ENCODE measurements at places on chromosomes 5 and 9.

GRCh38 chr5:93382188-93382825 is 198.7 kb downstream of the NR2F1-AS1 start:
- no peaks in the 10 kb centered on the region for H3K27me3 ChIP-seq
- no peak overlapping the region for H3K4me3 ChIP-seq
- DNase-seq, result no peak
- no peaks in the 10 kb centered on the region for H3K4me1 ChIP-seq
- no peaks in the 10 kb centered on the region for H3K36me3 ChIP-seq

DNA sequence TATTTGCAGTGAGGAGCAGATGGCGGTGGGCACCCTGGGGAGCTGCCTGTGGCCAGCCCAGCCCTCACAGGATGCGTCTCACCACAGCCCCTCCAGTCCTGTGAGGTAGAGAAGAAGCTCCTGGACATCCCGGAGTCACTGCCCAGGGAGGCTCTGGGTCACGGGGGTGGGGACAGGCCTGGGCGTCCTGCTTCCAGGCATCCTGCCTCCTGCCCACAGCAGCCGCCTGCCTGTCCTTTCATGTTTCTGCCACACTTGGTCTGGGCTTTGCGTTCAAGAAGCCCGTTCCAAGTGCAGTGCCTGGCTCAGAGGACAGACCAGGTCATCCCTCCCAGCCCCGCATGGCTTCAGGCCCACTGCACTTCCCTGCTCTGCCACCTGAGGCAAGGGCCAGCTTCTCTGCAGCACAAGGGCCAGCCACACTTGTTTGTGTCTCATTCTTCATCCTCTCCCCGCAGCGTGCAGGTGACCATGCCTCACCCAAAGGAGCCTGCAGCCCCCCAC is 38.2 kb downstream of the ZDHHC11B start:
- H3K27ac ChIP-seq, result no peak overlapping the region
- H3K36me3 ChIP-seq, result no peaks in the 10 kb centered on the region
- no peaks in the 10 kb centered on the region for H3K4me1 ChIP-seq

GRCh38 chr5:59744531-59744992 is 149.0 kb downstream of the PDE4D start:
- no peaks in the 10 kb centered on the region for H3K27me3 ChIP-seq
- no peaks in the 10 kb centered on the region for H3K4me1 ChIP-seq
- H3K27ac ChIP-seq, result no peak overlapping the region
- no peaks in the 10 kb centered on the region for H3K36me3 ChIP-seq
- DNase-seq, result no peak
- no peak overlapping the region for H3K4me3 ChIP-seq

- no peaks in the 10 kb centered on the region for H3K36me3 ChIP-seq
- no peak overlapping the region for H3K27ac ChIP-seq
- H3K4me3 ChIP-seq, result no peak overlapping the region
- no peaks in the 10 kb centered on the region for H3K27me3 ChIP-seq
- H3K4me1 ChIP-seq, result no peaks in the 10 kb centered on the region
- DNase-seq, result no peak
Observed at GRCh38 chr5:6188976-6189375, 189.4 kb downstream of the MED10 start.

GRCh38 chr5:78647351-78647818 is 1.2 kb downstream of the LHFPL2 start:
- peak overlapping the region; percentile 94 for H3K4me3 ChIP-seq
- peak overlapping the region; percentile 80 for H3K27ac ChIP-seq
- DNase-seq, result no peak

- H3K4me1 ChIP-seq, result no peaks in the 10 kb centered on the region
- no peak overlapping the region for H3K27ac ChIP-seq
- no peaks in the 10 kb centered on the region for H3K36me3 ChIP-seq
- H3K27me3 ChIP-seq, result no peaks in the 10 kb centered on the region
- DNase-seq, result no peak
Observed at GRCh38 chr9:114900942-114901802, 29.2 kb downstream of the TNFSF8 start.

DNA sequence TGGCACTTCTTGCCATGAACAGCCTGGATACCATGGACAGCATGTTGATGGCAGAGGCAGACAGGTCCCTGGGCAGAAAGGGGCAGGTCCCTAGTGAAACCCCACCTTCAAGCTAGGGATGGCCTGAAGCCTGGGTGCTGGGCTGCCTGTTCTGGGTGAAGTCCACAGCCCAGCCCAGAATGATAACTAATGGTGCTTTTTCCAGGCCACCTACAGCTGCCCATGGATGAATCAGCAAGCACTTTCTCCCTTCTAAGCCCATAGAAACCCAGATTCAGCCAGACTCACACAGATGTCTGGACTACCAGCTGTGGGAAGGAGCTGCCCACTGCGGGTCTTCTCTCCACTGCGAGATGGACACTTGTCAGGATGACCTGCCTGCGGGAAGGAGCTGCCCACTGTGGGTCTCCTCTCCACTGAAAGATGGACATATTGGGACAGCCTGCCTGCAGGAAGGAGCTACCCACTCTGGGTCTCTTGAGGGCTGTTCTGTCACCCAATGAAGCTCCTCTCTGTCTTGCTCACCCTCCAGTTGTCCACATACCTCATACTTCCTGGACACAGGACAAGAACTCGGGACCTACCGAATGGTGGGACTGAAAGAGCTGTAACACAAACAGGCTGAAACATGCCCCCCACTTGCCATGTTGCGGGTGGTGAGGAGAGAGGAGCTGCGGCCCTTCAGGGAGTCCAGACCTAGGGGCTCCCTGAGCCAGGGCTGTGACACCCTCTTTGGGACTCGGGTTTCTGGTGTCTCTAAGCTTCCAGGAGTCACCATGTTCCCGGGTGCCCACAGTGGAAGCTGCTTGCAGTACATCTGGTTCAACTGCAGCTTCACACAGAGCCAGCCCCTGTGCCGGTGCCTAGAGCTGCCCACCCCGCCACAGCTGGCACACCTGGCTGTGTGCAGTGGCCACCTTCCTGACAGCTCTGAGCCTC is 60.7 kb upstream of the SYNPO start:
- DNase-seq, result no peak
- no peak overlapping the region for H3K27ac ChIP-seq
- no peak overlapping the region for H3K4me3 ChIP-seq
- H3K4me1 ChIP-seq, result no peaks in the 10 kb centered on the region

- H3K4me1 ChIP-seq, result no peaks in the 10 kb centered on the region
- no peak overlapping the region for H3K27ac ChIP-seq
- H3K4me3 ChIP-seq, result no peak overlapping the region
- H3K36me3 ChIP-seq, result no peaks in the 10 kb centered on the region
- no peaks in the 10 kb centered on the region for H3K27me3 ChIP-seq
Observed at GRCh38 chr5:22521521-22521920, 331.6 kb downstream of the CDH12 start.

GRCh38 chr5:131515348-131515747 is 119.7 kb downstream of the RAPGEF6 start:
- H3K4me1 ChIP-seq, result no peaks in the 10 kb centered on the region
- H3K36me3 ChIP-seq, result peaks cover 2% of the 10 kb centered on the region
- H3K4me3 ChIP-seq, result no peak overlapping the region
- no peak for DNase-seq

DNA sequence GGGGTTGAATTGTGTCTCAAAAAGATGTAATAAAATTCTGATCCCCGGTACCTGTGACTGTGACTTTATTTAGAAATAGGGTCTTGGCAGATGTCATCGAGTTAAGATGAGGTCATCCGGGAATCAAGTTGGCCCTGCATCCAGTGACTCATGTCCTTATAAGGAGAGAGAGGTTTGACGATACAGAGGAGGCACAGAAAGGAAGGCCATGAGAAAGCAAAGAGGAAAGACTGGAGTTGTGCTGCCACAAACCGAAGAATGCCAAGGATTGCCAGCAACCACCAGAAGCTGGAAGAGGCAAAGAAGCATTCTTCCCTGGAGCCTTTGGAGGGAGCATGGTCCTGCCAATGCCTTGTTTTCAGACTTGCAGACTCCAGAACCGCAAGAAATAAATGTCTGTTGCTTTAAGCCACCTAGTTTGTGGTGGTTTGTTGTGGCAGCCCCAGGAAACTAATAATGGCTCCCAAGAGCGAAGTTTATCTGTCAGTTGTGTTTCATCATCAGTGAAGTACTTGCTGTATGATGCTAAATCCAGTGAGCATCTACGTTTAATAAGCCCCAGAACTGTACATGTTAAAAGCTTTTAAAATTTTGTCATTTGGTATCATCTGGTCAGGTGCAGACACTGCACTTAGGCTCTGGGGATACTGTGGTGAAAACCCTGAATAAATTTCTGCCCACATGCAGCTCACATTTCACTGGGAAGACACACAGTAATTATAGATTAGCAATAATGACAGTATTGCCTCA is 114.8 kb downstream of the TLE4 start:
- H3K4me3 ChIP-seq, result no peak overlapping the region
- H3K27ac ChIP-seq, result no peak overlapping the region
- H3K4me1 ChIP-seq, result no peaks in the 10 kb centered on the region
- no peak for DNase-seq

DNA sequence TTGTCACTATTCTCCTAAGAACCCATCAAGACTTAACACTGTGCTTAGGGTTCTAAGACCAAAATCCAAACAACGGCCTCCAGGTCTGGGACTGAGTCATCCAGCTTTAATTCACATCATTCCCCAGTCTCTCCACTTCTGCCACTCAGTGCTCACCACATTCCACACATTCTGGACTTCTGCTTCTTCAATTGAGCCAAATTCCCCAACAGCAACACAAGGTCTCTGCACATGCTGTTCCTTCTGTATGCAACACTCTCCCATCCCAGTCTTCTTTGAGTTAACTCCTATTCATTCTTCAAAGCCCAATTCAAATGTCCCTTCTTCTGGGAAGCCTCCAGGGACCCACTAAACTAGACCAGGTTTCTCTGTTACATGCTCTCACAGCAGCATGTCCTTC is 97.8 kb downstream of the GPR21 start:
- no peak overlapping the region for H3K4me3 ChIP-seq
- DNase-seq, result no peak
- no peaks in the 10 kb centered on the region for H3K27me3 ChIP-seq
- no peak overlapping the region for H3K27ac ChIP-seq
- no peaks in the 10 kb centered on the region for H3K4me1 ChIP-seq
- H3K36me3 ChIP-seq, result no peaks in the 10 kb centered on the region

GRCh38 chr5:150409638-150410523 is 2.8 kb downstream of the CD74 start:
- no peak overlapping the region for H3K4me3 ChIP-seq
- H3K36me3 ChIP-seq, result no peaks in the 10 kb centered on the region
- H3K4me1 ChIP-seq, result 0 out of 2 replicates have a peak, but pooled peaks cover 4% of the 10 kb centered on the region

DNA sequence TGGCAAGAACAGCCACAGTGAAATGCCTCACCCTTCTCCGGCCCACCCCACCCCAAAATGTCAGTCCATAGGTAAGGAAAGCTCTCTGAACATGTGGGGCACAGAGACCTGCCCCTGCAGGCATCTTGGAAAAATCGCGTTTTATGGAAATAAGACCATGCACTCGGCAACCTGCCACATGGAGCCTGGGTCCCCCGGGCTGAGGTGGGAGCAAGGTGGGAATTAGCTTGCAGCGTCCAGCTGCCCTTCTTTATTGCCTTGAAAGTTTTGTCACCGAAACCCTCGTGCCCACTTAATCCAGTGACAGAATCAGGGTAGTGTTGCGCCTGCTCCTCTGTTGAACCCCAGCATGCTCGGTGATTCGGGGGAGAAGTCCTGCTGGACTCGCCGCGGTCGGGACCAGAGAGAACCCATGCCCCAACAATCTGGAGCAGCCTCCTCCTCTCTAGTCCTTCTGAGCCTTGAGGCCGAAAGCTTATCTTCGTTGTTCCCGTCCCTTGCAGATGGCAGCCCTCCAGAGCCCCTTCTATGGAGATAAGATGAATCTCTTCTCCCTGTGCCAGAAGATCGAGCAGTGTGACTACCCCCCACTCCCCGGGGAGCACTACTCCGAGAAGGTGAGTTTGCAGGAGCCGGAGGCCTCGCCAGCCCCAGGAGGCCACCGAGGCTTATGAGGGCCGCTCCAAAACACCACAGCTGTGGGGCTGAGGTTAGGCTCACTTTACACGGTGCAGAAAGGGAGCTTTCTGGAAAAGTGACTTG is 67.9 kb downstream of the PSMB7 start:
- H3K27me3 ChIP-seq, result no peaks in the 10 kb centered on the region
- DNase-seq, result no peak
- peaks cover 2% of the 10 kb centered on the region for H3K36me3 ChIP-seq
- no peak overlapping the region for H3K4me3 ChIP-seq
- peaks cover 18% of the 10 kb centered on the region for H3K4me1 ChIP-seq

DNA sequence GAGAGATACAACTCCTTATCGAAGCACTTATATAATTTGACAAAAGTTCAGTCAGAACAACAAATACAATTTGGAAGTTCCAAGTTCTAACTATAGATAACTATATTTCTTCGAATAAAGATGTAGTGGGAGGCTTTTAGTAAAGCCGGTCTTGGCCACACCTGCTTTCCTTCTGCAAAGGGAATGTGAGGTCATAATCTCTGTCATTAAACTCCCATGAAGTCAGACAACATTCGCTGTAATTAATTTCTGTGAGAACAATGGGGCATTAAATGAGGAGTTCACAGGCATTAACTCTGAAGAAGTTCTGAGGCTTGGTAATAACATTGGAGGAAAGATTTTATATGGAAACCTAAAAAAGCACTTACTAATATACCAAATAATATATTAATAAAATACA is 67.5 kb downstream of the MCTP1 start:
- H3K36me3 ChIP-seq, result no peaks in the 10 kb centered on the region
- H3K27me3 ChIP-seq, result no peaks in the 10 kb centered on the region
- no peak for DNase-seq
- H3K4me1 ChIP-seq, result no peaks in the 10 kb centered on the region

GRCh38 chr5:25713259-25713658 is 1068.5 kb upstream of the CDH10 start:
- H3K4me3 ChIP-seq, result no peak overlapping the region
- no peak overlapping the region for H3K27ac ChIP-seq
- DNase-seq, result no peak
- H3K4me1 ChIP-seq, result no peaks in the 10 kb centered on the region
- H3K36me3 ChIP-seq, result no peaks in the 10 kb centered on the region

GRCh38 chr9:2335260-2335659 is 286.3 kb upstream of the VLDLR start:
- H3K4me3 ChIP-seq, result no peak overlapping the region
- H3K4me1 ChIP-seq, result no peaks in the 10 kb centered on the region
- DNase-seq, result no peak
- no peaks in the 10 kb centered on the region for H3K27me3 ChIP-seq
- H3K27ac ChIP-seq, result no peak overlapping the region
- H3K36me3 ChIP-seq, result no peaks in the 10 kb centered on the region

DNA sequence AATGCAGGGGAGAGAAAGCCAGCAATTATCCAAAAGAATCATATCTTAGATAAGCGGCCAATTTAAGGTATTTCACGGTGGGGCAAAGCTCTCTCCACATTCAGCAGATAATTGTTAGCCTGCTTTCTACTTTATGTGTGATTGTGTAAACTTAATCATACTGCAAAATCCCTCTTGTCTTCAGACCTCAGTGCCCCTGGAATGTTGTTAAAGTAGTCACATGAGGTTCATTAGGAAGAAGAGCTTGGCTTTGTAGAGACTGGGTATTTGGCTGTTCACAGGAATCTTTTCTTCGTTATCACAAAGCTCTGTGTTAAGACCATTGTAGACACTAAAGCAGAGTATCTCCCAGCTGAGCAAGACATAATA is 127.0 kb downstream of the RFK start:
- H3K4me3 ChIP-seq, result no peak overlapping the region
- no peak overlapping the region for H3K27ac ChIP-seq
- no peaks in the 10 kb centered on the region for H3K27me3 ChIP-seq

- no peaks in the 10 kb centered on the region for H3K27me3 ChIP-seq
- no peaks in the 10 kb centered on the region for H3K4me1 ChIP-seq
- H3K27ac ChIP-seq, result no peak overlapping the region
- no peaks in the 10 kb centered on the region for H3K36me3 ChIP-seq
- DNase-seq, result no peak
- no peak overlapping the region for H3K4me3 ChIP-seq
Observed at GRCh38 chr5:170857066-170857465, 4.8 kb upstream of the RANBP17 start.

- H3K36me3 ChIP-seq, result no peaks in the 10 kb centered on the region
- H3K4me3 ChIP-seq, result no peak overlapping the region
- H3K4me1 ChIP-seq, result no peaks in the 10 kb centered on the region
- no peak for DNase-seq
- H3K27ac ChIP-seq, result no peak overlapping the region
Observed at GRCh38 chr5:73940026-73940425, 314.0 kb downstream of the ARHGEF28 start.

Data from Panc1 (cell line).